ENCODE measurements at places on chromosomes 6 and 20.
A peak's percentile ranks its signal among the peaks of the same experiment; 100 is the strongest.

GRCh38 chr6:36676141-36677058, 2.1 kb upstream of the CDKN1A start:
- no peak for DNase-seq

DNA sequence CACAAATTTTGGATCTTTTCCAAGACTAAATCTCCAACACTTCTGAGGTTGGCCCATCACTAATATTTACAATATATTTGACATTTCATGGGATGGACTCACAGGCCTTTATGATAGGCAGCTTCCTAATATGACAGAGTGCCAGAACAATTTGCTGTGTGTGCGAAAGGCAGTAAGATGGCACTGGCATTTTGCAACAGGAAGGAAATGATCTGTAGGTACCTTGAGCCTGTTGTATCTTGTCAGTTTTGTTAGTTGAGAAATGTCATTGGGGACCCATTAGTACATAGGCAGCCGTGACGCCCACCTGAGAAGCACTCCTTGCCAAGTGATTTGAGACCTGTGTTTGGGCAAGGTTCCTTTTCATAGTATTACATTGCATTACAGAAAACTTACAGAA, 153.4 kb upstream of the HEY2 start:
- DNase-seq = no peak

DNA sequence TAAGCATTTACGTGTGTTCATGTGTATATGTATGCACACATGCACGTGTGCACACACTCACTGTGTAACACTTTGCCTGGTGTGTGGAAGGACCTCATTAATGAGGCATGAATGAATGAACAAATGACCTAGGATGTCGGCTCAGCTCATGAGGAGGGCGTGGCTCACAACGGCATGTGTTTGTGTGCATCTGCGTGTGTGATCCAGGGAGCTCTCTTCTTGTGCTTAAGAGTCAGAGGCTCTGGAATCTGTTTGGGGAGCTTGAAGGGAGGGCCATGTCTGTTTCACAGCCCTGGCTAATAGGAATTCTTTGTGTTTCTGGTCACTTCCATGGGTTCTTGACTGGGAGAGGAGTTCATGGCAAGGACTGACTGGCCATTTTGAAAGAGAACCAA, 32.7 kb downstream of the TOX2 start:
- DNase-seq = no peak

GRCh38 chr6:158807515-158808441, 11.4 kb downstream of the EZR start:
- no peak for DNase-seq

- DNase-seq = no peak
Measured at GRCh38 chr6:96687121-96687520, 124.2 kb downstream of the FHL5 start.

GRCh38 chr6:81863123-81863522, 110.6 kb upstream of the TENT5A start:
- DNase-seq = no peak

- DNase-seq = no peak
Measured at GRCh38 chr6:13500915-13501314, 13.5 kb upstream of the GFOD1 start.

- DNase-seq = peak; percentile 45
Measured at GRCh38 chr6:143525356-143525755, 13.8 kb upstream of the FUCA2 start.

DNA sequence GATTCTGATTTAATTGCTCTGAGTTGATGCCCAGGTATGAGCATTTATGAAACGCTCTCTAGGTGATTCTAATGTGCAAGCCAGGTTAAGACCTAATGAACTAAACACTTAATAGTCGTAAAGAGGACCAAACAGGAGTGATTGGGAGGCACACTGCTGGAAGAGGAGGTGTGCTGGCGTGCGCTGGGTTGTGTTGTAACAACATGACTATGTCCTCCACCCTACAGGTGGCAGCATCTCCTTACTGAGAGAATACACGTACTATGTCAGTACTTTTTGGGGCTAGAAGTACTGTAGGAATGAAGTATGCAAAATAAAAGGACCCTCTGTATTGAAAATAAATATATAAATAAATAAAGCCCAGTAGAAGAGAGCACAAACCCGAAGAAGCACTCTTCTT, 11.9 kb downstream of the C6orf89 start:
- peak; percentile 51 for DNase-seq

- no peak for DNase-seq
Measured at GRCh38 chr6:158938811-158939254, 61.2 kb downstream of the RSPH3 start.
